NCI-H748 treated with DMSO at 0.1 percent for 48 hours (cell line): ENCODE measurements at places on chromosomes 12 and 14.

- no peak for DNase-seq
Measured at GRCh38 chr12:12439636-12440035, 82.8 kb downstream of the BORCS5 start.

DNA sequence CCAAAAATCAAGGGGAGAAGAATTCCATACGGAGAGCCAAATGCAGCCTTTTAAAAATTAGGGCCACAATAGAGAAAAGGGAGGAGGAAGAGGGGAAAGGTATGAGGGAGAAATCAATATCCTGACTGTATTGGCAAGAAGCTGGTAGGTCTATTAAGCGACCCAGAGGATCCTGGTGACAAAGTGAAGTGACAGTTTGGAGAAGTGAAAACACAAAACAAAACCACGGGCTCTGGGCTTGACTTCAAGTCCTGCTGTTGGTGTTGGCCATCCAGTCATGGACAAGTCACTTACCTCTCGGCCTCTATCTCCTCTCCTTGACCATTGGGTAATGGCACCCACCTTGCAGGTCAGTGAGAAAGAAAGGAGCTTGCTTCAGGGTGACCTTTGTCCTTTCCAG, 47.0 kb upstream of the KCNA5 start:
- DNase-seq, result no peak

- DNase-seq, result no peak
Measured at GRCh38 chr12:58529114-58529665, 391.1 kb downstream of the LRIG3 start.

- no peak for DNase-seq
Measured at GRCh38 chr12:110844551-110845338, 2.0 kb upstream of the CCDC63 start.

DNA sequence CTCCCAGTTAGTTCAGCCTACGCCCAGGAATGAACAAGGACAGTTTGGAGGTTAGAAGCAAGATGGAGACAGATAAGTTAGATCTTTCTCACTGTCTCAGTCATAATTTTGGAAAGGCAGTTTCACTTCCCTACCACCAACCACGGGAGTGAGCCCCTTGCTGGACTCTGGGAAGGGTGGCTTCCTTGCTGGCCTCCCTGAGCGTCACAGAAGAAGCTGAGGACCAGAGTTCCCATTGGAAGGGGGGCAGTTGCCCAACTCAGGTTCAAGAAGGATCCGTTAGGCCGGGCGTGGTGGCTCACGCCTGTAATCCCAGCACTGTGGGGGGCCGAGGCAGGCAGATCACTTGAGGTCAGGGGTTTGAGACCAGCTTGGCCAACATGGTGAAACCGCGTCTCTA, 106.2 kb upstream of the MAX start:
- DNase-seq, result no peak

DNA sequence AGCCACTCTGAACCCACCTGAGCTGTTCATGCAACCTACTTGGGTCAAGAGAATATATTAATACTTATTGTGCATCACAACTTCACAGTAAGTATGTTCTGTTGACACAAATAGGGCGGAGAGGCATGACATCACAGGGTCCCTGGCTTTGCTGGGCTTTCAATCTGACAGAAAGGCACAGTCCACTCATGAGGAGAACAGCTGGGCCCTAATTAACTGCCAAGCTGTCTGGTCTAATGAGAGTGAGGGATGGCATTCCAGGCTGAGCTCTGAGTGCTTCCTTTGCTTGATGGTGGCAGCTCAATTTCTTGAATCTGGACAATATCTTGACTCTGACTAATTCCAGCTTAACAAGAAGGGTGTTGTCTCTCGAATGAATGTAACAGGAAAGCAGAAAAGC, 2.0 kb downstream of the EFCAB11 start:
- no peak for DNase-seq

DNA sequence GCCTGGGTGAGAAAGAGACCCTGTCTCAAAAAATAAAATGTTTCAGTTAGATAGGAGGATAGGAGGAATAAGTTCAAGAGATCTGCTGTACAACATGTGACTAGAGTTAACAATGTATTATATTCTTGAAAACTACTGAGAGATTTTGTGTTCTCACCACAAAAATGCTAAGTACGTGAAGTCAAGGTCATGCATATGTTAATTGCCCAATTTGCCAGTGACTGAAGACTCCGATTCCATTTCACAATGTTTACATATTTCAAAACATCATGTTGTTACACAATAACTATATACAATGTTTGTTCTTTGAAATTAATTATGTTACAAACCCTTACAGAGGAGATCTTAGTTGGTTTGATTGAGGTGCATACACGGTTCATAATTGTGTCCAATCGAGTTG, 52.1 kb downstream of the SLC15A4 start:
- DNase-seq, result no peak

DNA sequence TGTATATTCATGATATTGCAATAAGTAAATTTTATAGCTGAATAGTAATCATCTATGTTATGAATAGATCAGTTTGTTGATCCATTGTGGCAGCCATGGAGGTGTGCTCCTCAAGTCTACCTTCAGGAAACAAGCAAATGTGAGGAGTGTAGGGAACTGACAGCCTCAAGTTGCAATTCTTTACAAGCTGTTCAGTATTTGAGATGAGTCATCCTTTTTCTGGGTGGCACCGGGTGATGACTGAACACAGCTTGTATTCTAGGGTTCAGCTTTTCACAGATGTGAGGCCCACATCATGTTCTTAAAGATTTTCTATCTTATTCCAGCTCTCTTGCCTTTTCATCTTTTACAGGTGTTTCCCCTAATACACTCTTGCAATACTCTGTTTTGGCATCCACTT, 452.4 kb downstream of the KCNH5 start:
- no peak for DNase-seq

- no peak for DNase-seq
Measured at GRCh38 chr12:108766294-108766693, 35.0 kb upstream of the CORO1C start.

DNA sequence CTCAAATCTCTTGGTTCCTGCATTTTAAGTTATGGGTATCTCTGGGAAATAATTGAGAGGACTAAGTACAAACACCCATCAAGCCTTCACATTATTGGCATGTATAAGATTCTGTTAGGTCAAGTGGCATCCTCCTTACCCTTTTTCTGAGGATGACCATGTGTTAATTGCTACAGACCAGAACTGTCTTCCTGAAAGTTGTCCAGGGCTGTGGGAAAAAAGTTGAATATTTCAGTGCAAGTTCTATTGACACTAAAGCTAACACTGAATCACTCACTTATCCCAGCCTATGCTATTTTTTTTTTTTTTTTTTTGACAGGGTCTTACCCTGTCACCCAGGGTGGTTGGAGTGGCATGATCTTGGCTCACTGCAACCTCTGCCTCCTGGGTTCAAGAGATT, 130.1 kb upstream of the HIF1A start:
- no peak for DNase-seq

DNA sequence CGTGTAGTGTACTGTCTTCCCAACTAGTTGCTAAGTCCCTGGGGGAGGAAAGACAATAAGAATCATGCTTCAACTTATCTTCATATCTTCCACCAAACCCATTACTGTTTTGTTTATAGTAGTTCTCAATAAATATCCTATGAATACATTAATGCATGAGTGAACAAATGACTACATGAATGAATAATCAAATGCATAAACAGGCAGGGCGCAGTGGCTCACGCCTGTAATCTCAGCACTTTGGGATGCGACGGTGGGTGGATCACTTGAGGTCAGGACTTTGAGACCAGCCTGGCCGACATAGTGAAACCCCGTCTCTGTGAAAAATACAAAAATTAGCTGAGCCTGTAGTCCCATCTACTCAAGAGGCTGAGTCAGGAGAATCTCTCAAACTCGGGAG, 32.1 kb upstream of the NR2C1 start:
- no peak for DNase-seq

DNA sequence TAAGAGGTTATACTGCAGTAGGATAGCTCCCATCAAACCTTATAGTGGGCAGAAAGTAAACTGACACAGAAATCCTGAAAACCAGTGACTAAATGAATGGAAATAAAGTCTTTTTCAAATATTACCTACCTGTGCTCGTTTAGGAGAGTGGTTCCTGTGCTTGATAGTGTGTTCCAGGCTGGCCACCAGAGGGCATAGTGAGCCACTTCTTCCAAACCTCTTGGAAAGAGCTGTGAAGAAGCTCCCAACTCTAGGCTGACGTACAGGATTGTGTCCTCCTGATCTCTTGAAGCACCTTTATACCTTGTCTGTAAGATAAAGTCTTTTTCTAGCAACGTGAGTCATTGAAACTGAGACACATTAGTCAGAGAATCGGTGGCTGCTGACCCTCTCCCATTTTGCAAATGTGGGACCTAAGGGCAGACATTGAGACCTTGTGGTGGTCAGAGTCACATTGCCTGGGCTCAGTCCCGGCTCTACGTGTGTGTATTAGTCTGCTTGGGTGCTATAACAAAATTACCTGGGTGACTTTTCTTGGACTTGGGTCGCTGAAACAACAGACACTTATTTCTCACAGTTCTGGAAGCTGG, 17.6 kb downstream of the TDP1 start:
- DNase-seq, result peak; percentile 53

GRCh38 chr12:16299403-16299802, 21.9 kb upstream of the SLC15A5 start:
- DNase-seq, result no peak

- no peak for DNase-seq
Measured at GRCh38 chr14:89267163-89267562, 149.9 kb downstream of the FOXN3 start.

GRCh38 chr12:10247436-10248058, 34.9 kb downstream of the GABARAPL1 start:
- no peak for DNase-seq

- no peak for DNase-seq
Measured at GRCh38 chr12:65147312-65147905, 22.0 kb upstream of the LEMD3 start.

DNA sequence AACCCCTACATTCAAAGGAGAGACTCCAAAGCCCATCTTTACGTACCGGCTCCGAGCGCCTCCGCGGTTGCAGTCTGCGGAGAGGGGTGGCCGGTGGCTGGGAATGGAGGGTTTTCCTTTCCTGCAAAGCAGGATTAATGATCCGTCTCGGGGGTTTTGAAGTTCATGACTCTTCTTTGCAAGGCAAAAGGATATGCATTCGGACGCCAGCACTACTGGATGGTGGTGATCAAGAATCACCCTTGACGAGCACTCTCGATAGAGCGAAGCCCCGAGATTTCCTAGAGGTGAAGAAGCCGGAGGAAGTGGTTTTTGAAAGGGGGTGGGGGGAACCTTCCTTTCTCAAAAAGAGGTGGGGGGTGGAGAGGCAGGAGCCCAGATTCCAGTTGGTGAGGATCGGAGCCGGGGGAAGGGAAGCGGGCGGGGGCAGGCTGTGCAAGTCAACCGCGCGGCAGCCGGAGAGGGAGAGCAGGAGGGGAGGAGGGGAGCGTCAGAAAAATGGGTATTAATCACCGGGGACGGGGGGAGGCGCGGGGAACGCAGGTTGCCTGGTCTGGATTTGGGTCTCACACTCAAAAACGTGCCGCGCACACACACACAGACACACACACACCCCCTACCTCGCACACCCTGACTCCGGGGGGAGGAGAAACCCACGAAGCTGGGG, at the start of gene GRIN2B:
GRIN2B (minus strand) TSS at position 307 of the 667 bp plus-strand sequence. CDS start 115,394 bp downstream, outside the sequence.
- DNase-seq, result no peak

DNA sequence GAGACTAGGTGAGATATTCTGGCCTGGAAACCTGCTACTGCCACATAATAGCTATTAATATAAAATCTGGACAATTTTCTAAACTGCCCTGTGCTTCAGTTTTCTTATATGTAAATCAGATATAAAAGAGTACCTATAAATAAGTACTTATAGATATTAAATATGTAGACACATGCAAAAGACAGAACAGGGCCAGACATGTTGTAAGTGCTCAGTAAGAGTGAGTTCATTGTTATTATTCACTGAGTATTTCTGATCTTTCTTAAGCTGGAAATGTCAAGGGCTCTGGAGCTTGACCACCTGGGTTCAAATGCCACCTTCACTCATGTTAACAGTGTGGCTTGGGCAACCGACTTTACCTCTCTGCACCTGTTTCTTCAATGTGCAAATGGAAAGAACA, 179.8 kb downstream of the GALC start:
- DNase-seq, result no peak

DNA sequence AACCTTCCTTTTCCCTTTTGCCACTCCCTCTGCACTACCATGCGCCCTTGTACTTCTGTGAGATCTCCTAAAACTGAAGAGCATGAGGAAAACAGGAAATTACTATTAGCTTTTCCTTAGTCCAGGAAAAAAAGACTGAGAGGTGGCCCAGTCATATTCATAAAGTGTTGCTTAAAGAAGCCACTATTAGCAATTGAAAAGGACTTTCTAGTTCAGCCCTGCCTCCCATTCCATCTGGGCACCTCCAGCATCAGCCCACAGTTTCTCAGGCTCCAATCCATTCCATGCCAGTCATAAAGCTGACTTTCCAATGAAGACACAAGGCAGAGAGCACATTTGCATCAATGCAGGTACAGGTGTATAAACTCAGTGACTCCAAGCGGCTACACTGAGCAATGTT, 19.9 kb upstream of the AMIGO2 start:
- DNase-seq, result no peak

DNA sequence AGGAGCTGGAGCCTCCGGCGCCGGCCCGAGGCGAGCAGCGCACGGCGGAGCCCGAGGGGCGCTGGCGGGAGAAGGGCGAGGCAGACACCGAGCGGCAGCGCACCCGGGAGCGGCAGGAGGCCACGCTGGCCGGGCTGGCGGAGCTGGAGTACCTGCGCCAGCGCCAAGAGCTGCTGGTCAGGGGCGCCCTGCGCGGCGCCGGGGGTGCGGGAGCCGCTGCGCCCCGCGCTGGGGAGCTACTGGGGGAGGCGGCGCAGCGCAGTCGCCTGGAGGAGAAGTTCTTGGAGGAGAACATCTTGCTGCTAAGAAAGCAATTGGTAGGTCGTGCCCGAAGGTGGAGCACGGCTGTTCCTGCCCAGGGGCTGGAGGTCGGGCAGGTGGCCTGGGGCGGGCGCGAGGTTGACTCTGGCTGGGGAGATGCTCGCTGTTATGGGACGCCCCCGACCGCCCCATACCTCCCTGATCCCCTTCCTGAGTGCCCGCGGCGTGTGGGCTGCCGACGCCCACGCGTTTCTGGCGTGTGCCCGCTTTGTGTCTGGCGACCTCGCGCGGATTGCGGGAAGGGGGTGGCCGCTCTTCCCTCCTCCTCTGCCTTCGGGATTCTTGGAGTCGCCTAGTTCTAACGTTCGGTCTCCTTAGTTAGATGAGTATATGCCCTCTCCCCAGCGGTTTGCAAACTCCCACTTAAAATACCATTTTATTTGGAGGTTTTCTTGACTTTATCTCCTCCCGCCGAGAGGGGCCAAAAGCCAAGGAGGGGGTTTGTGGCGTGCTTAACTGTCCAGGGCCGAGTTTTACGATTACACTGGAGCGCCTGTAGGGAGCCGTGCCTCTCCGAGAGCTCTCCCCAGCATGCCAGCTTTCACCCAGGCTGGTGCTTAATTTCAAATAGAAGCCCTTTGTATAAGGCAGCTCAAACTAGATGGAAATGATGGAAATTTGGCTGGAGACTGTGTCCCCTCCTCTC, 752 bp downstream of the DACT1 start:
- DNase-seq, result no peak

DNA sequence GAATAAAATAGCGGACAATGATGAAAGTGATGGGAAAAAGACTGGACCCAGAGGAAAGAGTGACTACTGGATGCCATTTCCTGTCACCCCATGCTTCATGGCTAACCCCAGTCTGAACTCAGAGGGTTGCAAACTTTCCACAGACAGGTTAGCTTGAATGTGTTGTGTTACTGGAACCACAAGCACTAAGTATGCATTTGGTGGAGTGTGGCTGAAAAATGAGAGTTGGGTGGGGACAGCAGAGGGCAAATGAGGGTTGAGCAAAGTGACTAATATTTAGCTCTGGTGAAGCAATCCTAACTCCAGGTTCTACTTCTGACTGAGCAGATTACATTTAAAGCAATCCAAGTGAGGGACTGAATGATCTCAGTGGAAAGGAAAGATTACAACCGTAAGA, 1.6 kb downstream of the SLC16A7 start:
- peak; percentile 38 for DNase-seq
